ENCODE measurements at places on chromosomes 1 and 21.

DNA sequence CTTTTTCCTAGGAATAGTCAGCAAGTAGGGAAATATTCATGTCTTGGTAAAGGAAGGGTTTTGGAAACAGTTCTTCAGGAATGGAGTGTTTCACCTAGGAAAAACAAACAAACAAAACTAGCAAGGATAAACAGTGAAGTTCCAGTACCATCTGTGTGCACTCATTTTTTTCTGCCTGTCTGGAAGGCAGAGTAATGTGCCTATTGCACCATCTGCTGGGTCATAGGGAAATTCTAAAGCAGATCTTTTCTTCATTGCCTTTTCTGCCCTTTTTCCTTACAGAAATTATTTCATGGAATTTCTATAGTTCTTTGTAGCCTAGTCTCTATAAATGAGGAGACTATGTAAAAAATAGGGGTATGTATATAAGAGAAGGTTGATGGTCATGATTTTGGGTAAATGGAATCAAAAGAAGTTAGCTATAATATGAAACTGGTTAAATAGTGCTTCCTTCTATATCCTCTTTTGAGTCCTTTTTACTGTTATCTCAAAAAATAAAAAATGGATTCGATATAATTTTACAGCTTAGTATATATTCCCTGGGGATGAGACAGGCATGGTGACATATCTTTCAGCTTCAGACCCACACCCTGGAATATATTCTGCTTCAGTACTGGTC, 3.4 kb upstream of the HRNR start:
- no peak for DNase-seq

- no peak for DNase-seq
Observed at GRCh38 chr1:19000065-19000464, 43.6 kb upstream of the IFFO2 start.

DNA sequence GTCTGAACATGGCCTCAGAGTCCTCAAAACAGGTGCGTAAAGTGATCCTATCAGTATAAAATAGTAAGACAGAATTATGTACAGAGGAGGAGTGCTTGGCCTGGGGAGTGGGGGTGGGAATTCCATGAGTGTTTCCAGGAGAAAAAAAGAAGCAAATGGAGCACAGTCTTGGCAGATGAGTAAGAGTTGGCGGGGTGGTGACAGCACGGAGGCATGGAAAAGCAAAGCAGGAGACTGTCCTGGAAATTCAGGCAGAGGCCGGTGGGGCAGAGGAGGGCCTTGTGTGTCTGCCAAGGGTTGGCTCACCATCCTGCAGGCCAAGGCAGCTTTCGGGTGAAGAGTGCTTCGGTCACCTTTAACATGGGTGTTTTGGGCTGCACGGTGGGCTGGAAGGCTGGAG, 63.4 kb downstream of the OPTC start:
- DNase-seq: no peak

GRCh38 chr1:17078991-17079868, 25.4 kb upstream of the SDHB start:
- DNase-seq: no peak

DNA sequence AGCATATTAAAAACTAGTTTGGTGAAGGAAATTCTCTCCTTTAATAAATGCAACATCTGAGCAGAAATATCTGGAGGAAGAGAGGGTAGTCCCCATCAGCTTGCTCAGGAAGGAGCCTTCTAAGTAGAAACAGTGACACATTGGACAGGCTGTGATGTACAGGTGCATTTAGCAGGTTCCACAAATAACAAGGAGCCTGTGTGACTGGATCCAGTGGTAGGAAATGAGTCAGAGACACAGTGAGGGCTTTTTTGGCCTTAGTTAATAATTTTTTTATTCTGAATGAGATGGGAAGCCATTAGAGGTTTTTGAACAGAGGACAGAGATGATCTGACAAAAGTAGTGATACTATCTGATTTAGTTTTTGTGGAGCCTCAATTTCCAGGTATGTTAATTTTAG, 738.9 kb upstream of the PTBP2 start:
- no peak for DNase-seq

- DNase-seq: peak; percentile 12
Observed at GRCh38 chr21:32604464-32604863, 7.7 kb downstream of the CFAP298 start.

GRCh38 chr1:84489766-84490165, 10.7 kb downstream of the RPF1 start:
- DNase-seq: no peak

DNA sequence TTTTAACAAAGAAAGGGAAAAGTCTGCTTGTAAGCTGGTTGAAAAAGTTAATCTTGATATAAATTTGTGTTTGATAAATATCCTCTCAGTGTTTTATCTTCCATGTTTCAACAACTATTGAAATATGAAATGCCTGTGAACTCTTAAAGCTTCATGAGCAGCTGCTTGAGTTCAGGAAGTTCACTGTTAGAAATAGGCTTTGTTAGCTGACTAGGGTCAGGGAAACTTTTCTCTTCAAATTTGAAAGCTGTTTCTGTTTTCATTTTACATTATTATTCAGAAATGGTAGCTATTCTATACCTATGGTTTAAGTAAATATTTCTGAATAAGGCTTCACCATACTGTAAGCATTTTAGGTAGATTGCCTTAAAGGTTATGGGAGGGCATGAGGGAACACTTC, 191.7 kb downstream of the HS2ST1 start:
- DNase-seq: no peak

DNA sequence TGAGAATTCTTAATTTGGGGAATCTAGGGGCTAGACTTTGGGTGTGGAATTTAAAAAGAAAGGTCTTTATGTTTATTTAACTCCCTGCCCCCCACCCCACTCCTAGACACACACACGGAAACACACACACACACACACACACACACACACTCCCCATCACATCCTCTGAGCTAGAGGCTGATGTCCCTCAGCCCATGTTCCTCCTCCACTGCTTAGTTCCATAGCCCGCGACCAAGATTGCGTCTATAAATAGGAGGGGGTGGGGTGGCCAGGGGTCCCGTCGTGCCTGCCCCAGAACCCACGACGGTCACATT, 655 bp upstream of the KIRREL1 start:
- peak; percentile 41 for DNase-seq

Data from NCI-H1105 (cell line).